ENCODE measurements at places on chromosomes 5 and 9.

GRCh38 chr9:102362470-102363132 is 624.2 kb upstream of the GRIN3A start:
- ATAC-seq: no peak

DNA sequence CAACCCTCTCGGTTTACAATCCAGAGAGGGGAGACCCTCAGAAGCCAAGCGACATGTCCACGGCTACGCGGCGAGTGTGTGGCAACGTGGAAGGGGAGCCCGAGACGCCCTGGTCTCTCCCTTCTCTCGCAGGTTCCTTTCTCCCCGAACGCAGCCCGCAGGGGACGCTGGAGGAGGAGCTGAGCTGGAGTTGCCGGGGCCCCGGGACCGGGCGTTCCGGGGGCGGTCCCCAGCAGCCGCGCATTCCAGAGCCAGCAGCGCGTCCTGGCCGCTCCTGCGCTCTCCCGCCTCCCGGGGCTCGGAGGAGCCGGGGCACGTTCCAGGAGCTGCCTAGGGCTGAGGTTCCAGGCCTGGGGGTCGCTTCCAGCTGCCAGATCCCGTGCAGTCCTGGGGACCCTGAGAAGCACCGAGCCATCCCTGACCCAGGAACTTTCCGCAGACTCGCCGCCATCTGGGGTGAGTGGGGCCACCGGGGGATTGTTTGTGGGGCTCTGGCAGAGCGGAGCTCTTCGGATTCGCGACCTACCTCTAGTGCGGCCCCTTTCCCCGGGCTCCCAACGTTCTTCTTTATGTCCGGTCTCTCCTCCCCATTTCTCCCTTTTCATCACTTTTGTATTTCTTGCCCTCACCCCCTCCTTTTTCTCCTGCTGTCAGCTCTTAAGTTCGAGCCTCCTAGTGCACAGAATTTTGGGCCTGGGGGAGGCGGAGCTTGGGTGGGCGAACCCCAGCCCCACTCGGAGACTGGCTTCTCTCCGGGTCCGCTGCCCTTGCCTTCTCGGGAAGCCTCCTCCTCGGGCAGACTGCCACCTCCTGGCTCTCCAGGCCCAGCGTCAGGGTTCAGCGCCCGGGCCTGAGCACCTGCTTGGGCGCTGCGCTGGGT is at the start of gene SMIM3:
Gene SMIM3 (plus strand): TSS at position 241 of the 880 bp plus-strand sequence. CDS start 16,684 bp downstream, outside the sequence.
- ATAC-seq: peak; percentile 24

GRCh38 chr5:26553079-26553478 is 485.3 kb downstream of the CDH9 start:
- no peak for ATAC-seq

DNA sequence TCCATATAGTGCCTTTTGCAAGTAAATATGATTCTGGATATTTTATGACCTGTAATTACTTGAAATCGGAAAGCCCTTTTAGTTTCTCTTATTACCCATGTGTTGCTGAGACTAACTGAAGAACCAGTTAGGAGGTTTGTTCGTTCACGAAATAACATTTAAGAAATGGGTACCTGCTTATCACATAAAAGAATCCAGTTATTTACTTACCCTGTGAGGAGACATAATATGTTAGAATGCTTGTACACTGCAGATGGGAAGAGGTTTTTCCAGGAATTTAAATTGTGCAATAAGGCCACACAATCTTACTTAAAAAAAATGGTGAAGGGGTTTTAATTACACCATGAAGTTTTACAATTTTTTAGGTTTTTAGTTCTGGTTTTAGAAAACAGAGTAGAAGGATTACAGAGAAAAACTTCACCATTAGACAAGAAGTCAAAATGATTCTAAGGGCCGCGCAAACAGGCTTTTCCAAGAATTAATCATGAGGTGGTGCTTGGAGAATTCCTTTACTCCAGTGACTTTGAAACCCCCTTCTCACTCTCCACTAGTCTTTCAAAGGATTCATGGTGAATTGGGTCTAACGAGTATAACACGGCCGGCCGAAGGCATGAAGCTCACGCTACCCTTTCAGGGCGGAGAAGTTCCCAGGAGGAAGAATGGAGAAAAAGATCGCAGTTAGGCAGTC is 1.1 kb upstream of the PTGER4 start:
- ATAC-seq: no peak

DNA sequence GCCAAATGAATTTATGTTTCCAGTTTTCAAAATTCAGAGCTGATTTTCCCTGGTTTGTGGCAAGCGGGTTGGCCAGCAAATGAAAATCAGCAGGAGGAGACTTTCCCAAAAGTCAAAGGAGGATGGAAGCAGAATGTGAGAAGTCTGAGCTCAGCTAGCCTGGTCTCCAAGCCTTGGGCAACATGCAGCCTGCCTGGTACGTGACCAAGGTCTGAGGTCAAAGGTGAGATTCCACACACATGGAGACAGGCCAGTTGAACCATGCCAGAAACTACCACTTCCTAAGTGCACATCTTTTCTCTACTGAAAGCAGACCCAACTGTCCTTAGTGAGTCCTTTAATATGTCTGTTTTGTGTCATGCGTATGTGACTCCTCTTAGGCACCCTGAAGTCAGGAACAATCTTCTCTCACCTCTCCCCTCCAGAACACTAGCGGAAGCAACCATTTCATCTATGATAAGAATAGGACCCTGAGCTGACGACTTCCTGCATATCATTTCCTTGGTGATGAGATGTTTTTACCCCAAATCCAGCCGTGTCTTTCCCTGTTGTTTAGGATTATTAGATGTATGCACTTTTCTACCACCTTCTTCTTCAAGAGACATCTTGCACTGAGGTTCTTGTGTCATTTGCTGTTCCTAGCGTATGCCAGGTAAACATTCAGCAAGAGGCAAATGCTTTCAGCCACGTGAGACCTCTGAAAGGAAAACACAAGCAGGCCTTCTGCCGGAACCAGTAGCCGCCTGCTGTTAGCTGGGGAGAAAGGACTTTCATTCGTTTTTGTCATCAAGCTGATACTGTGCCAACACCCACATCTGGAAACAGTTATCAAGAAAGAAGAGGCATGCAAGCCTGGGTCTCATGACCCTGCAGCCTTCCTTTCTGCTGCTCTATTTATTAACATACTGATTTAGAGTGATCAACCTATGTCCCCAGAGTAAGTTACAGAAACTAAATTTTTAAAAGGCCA is 9.7 kb upstream of the TGFBI start:
- ATAC-seq: no peak

DNA sequence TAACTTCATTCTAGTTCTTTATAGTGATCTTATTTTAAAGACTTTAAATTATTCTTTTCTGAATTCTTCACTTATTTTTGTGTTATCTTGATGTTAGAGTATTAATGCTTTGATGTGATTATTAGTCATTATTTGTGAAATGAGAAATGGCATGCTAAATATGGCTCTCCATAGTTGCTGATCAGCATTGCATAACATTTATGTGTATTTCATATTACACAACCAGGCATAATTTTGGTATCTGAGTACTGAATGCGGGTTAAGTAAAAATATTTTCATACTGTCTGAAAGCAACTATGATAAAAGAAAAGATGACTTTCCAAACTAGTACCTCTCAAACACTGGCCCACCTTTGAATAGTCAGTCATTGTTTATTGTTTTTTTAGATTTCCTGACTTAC is 41.1 kb upstream of the CCNH start:
- ATAC-seq: no peak

GRCh38 chr9:81564632-81565031 is 124.7 kb downstream of the TLE1 start:
- ATAC-seq: no peak

All from stimulated activated memory B cell treated with anti-CD40 and anti-IgM and Interleukin-4, amounts not matched to agents 10 μg/mL and 1 μg/mL and 100 μg/mL, for 72 hours (primary cell).